Activated T-helper 9 cell treated with anti-CD3 and anti-CD28 coated beads, Interleukin-2, amount 50 U/mL, for 16 hours (primary cell): ENCODE measurements at places on chromosomes 6 and 20.

DNA sequence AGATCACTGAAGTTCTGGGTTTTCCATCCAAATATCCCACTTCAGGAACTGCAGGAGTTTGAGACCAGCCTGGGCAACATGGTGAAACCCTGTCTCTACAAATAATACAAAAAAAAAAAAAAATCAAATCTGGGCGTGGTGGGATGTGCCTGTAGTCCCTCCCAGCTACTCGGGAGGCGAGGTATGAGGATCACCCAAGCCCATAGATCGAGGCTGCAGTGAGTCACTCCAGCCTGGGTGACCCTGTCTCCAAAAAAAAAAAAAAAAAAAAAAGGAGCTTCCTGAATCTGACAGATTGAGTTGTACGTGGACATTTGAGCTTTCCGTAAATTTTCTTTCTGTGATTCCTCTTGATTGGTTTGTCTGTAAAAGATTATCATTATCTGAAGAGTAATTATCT is 55.6 kb downstream of the TULP4 start:
- DNase-seq, result no peak

- no peak for DNase-seq
These were observed 67.3 kb upstream of the ZNF217 start for GRCh38 chr20:53660947-53661381.

DNA sequence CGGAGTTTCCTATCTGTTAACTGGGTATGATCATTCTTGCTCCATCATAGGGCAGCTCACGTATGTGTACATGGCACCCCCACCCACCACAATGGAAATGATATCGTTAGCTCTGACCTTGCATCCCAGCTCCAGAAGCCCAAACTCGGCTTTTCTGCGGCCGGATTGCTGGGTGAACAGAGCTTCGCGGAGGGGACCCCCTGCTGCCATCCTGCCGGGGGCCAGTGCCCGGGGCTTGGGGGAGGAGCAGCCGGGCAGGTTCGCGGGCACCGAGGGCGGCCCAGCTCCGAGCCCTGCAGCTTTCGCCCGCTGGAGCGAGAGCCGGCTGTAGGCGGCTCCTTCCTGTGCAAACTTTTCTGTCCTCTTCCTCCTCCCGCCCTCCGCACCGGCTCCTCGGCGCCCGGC is 24.9 kb upstream of the FUCA2 start:
- DNase-seq, result peak; percentile 31

GRCh38 chr6:439641-440167 is 48.2 kb downstream of the IRF4 start:
- no peak for DNase-seq

DNA sequence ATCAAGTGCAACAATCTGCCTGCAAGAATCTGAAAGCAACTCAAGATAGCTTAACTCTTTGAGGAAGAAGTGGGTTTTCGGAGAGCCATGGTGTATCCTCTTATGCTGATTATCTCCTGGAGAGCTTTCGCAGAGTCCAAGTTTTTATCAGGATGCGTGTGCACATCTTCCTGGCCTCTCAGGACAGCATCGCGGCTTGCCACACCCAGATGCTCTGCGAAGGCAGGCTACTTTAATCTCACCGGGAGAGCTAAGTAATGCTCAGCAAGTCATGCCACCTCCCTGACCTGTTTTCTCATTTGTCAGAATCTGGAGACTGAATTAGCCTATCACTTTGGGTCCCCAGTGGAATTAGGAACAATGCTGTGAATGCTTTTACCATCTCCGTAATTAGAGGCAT is 52.9 kb downstream of the TTI1 start:
- DNase-seq, result no peak

DNA sequence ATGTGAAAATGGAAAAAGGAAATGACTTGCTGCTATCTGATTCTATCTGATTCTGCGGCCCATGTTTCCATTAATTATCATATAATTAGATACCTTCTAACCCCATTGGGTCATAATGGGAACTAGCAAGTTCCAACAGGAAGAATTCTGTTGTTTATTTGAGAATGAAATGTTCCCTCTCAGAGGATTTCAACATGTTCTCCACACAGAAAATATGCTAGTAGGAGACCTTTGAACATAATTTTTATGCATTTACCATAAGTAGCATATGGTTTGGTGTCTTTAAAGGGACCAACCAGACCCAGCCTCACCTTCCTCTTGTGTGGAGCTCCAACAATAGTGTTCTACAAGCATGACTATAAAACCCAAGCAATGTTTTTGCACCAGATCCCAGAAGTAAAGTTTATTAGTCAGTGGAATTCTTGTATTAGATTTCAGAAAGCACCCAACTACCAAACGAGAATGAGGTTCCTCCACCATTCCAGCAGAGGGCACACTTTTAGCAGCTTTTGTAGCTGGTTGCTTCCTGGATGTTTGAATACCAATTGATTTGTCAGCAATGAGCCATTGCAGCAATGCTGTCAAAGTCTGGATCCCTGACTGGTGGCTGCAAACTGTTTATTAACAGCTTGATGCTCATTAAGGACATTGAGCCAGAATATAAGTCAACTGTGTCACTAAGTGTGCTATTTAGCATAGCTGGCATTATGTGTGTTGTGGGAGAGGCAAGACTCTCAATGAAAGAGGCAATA is 143.6 kb upstream of the GJE1 start:
- DNase-seq, result no peak

- DNase-seq, result no peak
These were observed 98.3 kb downstream of the AIG1 start for GRCh38 chr6:143159001-143159400.

GRCh38 chr6:43426928-43427405 is 374 bp upstream of the ABCC10 start:
- no peak for DNase-seq

GRCh38 chr20:44166477-44166876 is 20.5 kb downstream of the JPH2 start:
- DNase-seq, result no peak

GRCh38 chr20:15702161-15702560 is 871.1 kb downstream of the KIF16B start:
- no peak for DNase-seq

- DNase-seq, result no peak
These were observed 16.7 kb downstream of the PLAGL2 start for GRCh38 chr20:32190616-32191415.

GRCh38 chr6:1770435-1770843 is 160.7 kb downstream of the FOXC1 start:
- no peak for DNase-seq

GRCh38 chr6:37077905-37078296 is 72.4 kb downstream of the FGD2 start:
- DNase-seq, result no peak

DNA sequence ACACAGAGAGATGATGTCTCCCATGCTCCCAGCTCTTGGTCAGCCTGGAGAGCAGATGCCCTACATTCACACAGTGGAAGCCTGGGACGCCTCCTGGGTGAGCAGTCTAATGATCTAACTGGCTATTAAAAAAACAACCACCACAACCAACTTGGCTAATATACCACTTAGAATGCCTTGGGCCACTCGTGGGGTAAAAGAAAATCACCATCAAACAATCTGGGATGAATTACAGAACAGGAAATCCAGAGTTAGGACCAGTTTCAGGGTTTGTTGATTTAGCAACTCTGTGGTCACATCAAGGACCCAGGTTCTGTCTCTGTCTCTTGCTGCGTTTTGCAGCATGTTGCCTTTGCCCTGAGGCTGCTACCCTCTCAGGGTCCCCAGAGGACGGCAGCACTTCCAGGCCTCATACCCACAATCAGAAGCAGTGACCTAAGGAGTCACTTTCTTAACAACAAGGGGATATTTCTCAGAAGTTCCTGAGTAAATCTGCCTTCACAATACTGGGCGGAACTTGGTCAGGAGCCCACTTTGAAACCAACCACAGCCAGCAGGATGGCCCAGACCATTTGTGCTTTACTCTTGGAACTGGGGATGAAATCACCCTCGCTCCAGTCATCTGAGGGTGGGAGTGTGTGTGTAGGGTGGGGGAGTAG is 118.7 kb downstream of the CLIC5 start:
- DNase-seq, result no peak

GRCh38 chr6:88539295-88539764 is 373.2 kb upstream of the CNR1 start:
- no peak for DNase-seq

GRCh38 chr6:76174722-76175121 is 102.3 kb upstream of the IMPG1 start:
- no peak for DNase-seq
